ENCODE measurements at places on chromosomes 3 and 15. TPM values are rescaled to one million over a fixed set of nuclear protein-coding genes. Genes with fewer than 3 reads are reported as not detected.

The OXTR gene
- total RNA-seq: 2.2 TPM

The TMOD2 gene
- total RNA-seq: 8.4 TPM

The ITGA11 gene
- 193 TPM for total RNA-seq

The TMEM212 gene
- not detected for total RNA-seq

The DPH3 gene
- 61.5 TPM for total RNA-seq

The MUSTN1 gene
- not detected for total RNA-seq

The SLC15A2 gene
- 0.19 TPM for total RNA-seq

GRCh38 chr3:54347060-54347459 lies 224.7 kb downstream of the CACNA2D3 start:
- H3K27ac ChIP-seq: no peak overlapping the region
- H3K4me3 ChIP-seq: no peak overlapping the region
- no peak for DNase-seq
- H3K4me1 ChIP-seq: no peaks in the 10 kb centered on the region
- no peaks in the 10 kb centered on the region for H3K27me3 ChIP-seq
- H3K36me3 ChIP-seq: no peaks in the 10 kb centered on the region

DNA sequence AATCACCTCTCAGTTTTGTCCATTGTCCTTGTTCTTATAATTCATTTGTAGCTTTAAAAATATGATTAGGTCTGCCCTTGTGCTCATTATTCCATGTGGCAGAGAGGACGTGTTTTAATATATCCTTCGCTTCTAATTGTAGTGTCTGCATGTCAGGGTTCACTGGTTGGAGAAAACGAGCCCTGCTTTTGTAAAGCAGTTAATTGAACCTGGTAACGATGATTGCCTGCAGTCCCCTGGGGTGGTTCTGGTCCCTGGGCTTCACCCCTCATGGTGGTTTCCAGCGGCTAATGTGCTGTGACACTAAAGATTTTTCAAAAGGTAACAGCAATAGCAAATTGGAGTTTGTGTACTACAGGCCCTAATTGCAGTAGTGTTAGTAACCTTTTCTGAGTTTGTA lies 299.6 kb downstream of the CACNA2D3 start:
- no peaks in the 10 kb centered on the region for H3K4me1 ChIP-seq
- H3K27ac ChIP-seq: no peak overlapping the region
- H3K27me3 ChIP-seq: no peaks in the 10 kb centered on the region
- H3K4me3 ChIP-seq: no peak overlapping the region
- DNase-seq: no peak
- H3K36me3 ChIP-seq: no peaks in the 10 kb centered on the region

DNA sequence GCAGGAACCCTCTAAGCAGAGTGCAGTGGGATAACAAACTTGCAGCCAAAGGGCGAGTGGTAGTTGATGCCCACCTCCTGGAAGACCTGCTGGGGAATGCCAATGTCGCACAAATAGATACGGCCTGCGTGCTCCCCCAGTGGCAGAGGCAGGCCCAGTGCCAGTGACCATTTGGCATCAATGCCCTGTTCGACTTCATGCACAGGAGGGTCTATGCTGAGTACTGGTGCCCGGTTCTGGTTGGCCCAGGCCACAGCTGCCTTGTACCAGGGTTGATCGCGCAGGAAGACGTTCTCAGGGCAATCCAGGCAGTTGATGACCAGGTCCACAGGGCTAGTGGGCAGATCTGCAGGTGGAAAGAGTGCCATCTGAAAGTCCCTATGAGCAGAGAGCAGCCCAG lies 17.0 kb downstream of the CLK3 start:
- H3K27me3 ChIP-seq: no peaks in the 10 kb centered on the region
- no peak overlapping the region for H3K27ac ChIP-seq
- H3K4me3 ChIP-seq: no peak overlapping the region

DNA sequence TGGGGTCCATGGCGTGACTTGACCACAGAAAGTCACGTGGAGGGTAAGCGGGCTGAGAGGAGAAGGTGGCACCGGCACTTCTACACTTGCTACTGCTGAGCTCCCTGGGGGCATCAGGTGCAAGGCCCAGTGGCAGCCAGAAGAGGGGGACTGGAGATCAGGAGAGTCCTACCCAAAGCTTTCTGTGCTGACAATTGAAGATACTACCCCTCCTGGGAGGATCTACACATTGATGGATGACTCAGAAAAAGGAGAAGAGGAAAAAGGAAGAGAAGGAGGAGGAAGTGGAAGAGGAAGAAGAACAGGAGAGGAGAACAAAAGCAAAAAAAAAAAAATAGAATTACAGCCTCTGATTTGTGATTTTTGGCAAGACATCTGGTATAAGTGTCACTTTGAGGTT lies 41.2 kb downstream of the MYO5C start:
- H3K27me3 ChIP-seq: no peaks in the 10 kb centered on the region
- no peak overlapping the region for H3K4me3 ChIP-seq
- peak overlapping the region; percentile 63 for H3K27ac ChIP-seq
- H3K4me1 ChIP-seq: peaks cover 40% of the 10 kb centered on the region
- H3K36me3 ChIP-seq: no peaks in the 10 kb centered on the region

DNA sequence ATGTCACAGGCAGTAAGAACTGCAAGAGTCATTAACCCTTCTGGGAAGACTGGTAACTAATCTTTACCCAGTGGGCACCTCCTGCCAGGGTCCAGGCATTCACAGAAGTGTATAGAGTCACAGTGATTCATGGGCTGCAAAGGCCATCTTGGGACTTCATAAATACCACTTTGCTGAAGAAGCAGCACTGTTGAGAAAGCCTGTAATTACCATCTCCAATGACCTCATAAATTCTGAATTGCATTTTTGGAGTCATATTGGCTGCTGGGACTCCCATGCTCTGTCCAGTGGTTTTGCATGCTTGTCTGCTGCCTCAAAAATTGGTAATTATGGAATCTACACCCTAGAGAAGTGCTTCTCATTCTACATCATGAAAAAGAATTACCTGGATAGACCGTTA lies 837.2 kb downstream of the NTRK3 start:
- H3K36me3 ChIP-seq: no peaks in the 10 kb centered on the region
- no peaks in the 10 kb centered on the region for H3K4me1 ChIP-seq
- no peak overlapping the region for H3K27ac ChIP-seq
- no peaks in the 10 kb centered on the region for H3K27me3 ChIP-seq
- no peak overlapping the region for H3K4me3 ChIP-seq

DNA sequence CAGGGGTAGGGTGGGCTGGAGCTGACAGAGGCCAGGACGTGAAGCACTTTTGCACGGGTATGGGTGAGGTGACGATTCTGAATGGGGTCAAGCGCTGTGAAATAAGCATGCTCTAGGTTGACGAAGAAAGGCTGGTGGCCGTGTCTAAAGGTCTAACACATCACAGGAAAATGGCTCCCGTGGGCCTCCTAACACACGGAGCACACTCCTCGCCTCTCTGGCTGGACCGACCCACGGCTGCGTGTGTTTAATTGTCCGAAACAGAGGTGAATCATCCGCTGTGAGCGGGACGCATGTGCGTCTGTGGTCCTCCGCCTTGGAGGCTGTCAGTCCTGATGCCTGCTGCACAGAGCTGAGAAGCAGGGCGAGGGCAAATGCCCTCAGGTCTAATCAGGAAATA lies 130.6 kb downstream of the NSMCE3 start:
- no peak for DNase-seq
- no peaks in the 10 kb centered on the region for H3K36me3 ChIP-seq
- H3K27me3 ChIP-seq: no peaks in the 10 kb centered on the region
- H3K4me3 ChIP-seq: no peak overlapping the region
- no peak overlapping the region for H3K27ac ChIP-seq

DNA sequence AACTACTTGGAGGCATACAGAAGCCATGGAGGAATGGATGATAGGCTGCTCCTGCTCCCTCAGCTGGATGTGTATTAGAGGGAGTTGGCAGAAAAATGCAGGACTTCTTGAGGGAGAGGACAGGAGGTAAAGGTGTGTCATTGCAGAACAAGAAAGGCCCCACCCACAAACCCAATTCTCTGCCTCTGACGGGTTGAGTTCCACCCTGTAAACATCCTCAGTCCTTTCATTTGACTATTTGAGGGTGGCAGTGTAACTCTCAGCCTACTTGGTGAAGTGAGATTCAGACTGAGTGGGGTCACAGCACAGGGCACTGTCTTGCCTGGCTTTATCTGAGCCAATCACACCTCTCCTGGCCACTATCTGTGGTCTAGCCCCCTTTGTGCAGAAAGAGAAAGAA lies at the start of gene TPRG1:
Gene TPRG1, plus strand, starts transcription at position 265 of the 400 bp plus-strand sequence. CDS start 35,414 bp downstream, outside the sequence.
- no peaks in the 10 kb centered on the region for H3K36me3 ChIP-seq
- H3K4me1 ChIP-seq: peaks cover 4% of the 10 kb centered on the region
- H3K4me3 ChIP-seq: no peak within 1 kb of the TSS
- no peak for DNase-seq
- H3K27ac ChIP-seq: no peak within 1 kb of the TSS

DNA sequence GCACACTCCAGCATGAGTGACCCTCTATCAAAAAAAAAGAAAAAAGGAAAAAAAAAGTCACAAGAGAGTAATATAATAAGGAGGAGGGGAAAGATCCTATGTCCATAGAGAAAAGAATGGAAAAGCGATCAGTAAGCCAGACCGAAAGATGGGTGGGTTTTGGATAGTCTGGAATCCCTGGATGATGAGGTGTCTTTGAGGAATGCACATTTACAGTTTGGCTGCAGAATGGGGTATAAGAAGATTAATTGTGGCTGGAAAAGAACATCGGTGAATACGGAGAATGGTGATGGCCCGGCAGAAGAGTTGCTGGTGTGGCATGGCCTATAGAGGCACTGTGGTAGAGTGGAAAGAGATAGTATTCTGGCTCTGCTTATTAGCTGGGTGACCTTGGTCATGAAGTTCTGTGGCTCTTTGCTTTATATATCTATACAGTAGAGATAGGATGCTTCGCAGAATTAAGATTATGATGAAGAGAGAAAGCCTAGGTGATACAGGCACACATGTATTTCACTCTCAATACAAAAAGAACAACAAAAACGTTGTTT lies 187.9 kb downstream of the AKAP13 start:
- H3K27ac ChIP-seq: no peak overlapping the region
- H3K27me3 ChIP-seq: no peaks in the 10 kb centered on the region
- DNase-seq: peak; percentile 73
- H3K4me1 ChIP-seq: peaks cover 6% of the 10 kb centered on the region
- H3K4me3 ChIP-seq: no peak overlapping the region

DNA sequence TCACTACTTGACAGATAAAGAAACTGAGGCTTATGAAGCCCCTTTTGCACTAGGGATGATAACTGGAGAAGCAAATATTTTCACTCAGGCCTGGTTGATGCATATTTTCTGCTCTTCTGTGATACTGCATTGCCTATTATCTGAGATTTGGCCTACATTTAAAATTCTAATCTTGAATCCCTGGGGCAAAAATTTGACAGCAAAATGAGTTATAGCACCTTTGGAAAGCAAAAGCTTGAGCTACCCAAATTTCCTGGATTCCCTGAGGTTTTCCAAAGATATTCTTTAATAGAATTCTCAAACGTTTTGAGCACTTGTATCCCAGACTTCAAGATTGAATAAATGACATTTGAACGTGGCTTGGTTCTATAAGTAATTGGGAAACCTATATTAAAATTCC lies 86.1 kb downstream of the NAALADL2 start:
- no peak overlapping the region for H3K4me3 ChIP-seq
- no peak overlapping the region for H3K27ac ChIP-seq
- peaks cover 14% of the 10 kb centered on the region for H3K4me1 ChIP-seq
- no peak for DNase-seq

DNA sequence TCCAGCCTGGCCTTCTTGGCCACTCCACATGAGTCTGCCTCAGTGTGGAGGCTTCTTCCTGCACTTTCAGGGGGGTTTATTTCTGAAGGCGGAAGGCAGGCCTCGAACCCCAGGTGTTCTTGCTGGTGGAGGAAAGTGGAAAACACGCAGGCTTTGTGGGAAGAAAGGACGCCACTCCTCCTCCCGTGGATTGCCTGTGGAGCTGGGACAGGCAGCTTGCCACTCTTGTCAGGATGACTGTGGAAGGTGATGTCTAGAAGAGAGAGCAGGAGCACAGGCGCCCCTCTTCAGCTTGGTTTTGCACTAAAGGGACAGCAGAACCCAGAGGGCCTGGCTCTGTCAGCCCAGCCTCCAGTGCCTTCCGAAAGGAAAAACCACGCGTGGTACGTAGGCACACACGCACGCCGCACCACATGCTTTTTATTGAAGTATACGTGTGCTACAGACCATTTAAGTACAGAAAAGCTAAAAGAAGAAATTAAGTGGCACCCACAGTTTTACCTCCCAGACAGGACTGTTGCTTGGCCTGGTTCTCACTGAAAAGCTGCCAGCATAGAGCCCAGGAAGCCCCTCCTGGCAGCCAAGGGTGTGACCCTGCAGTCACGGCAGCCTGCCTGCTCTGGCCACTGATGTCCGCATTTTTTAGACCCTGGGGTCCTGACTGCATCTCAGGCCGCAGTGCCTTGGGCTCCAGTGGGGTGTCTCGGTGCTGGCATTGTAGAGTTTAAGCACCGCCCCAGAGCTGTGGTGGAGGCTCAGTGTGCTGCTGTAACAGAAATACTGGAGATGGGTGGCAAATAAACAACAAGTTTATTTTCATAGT lies 21.6 kb downstream of the KLF13 start:
- DNase-seq: no peak
- no peaks in the 10 kb centered on the region for H3K27me3 ChIP-seq
- H3K4me3 ChIP-seq: no peak overlapping the region
- no peaks in the 10 kb centered on the region for H3K36me3 ChIP-seq
- no peak overlapping the region for H3K27ac ChIP-seq

- no peak overlapping the region for H3K4me3 ChIP-seq
- H3K27ac ChIP-seq: no peak overlapping the region
- H3K4me1 ChIP-seq: peaks cover 12% of the 10 kb centered on the region
- no peak for DNase-seq
- H3K27me3 ChIP-seq: no peaks in the 10 kb centered on the region
These were observed 134.8 kb downstream of the CHDH start for GRCh38 chr3:53711387-53711786.

DNA sequence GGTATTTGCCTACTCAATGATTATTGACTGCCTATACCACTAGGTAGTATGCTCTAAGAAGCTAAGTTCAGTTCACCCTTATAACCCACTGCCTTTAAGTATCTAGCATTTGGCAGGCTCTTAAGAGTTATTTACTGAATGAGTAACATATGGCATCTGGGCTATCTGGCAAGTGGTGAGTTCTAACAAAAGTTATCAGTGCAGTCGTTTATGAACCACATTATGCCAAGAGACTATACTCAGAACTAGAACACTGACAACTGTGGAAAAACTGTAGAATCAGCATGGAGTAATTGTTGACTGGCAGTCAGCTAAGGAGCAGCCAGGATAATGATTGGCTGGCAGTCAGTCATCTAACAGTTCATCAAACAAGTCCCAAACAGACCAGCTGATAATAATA lies 25.8 kb downstream of the RAF1 start:
- peaks cover 11% of the 10 kb centered on the region for H3K4me1 ChIP-seq
- H3K27me3 ChIP-seq: no peaks in the 10 kb centered on the region
- no peak overlapping the region for H3K4me3 ChIP-seq
- no peak overlapping the region for H3K27ac ChIP-seq
- DNase-seq: peak; percentile 62

GRCh38 chr3:99951701-99952100 lies 134.0 kb downstream of the CMSS1 start:
- H3K36me3 ChIP-seq: no peaks in the 10 kb centered on the region
- peaks cover 36% of the 10 kb centered on the region for H3K4me1 ChIP-seq
- H3K4me3 ChIP-seq: no peak overlapping the region
- peak overlapping the region; percentile 85 for H3K27ac ChIP-seq
- H3K27me3 ChIP-seq: no peaks in the 10 kb centered on the region
- DNase-seq: no peak
